ENCODE measurements at places on chromosomes 6 and 20.

DNA sequence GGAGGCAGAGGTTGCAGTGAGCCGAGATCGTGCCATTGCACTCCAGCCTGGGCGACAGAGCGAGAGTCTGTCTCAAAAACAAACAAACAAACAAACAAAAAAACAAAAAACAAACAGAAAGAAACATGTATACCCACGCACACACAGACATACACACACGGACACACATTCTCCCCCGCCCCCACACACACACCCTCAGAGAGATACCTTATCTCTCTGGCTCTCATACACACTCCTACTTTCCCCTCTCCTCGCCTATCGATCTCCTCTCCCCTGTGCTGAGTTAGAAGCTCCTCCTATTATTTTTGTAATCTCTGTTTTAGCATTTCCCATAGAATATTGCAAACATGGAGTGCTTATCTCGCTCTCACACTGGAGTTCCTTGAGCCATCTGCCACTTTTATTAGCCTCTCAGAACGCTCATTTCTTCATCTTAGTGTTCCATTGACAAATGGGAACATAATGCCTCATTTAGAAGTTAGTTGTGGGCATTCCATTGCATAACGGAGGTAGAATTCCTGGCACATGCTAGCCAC, 144.2 kb upstream of the CITED2 start:
- DNase-seq, result no peak

GRCh38 chr6:115947966-115948541, 112.6 kb downstream of the FRK start:
- no peak for DNase-seq

DNA sequence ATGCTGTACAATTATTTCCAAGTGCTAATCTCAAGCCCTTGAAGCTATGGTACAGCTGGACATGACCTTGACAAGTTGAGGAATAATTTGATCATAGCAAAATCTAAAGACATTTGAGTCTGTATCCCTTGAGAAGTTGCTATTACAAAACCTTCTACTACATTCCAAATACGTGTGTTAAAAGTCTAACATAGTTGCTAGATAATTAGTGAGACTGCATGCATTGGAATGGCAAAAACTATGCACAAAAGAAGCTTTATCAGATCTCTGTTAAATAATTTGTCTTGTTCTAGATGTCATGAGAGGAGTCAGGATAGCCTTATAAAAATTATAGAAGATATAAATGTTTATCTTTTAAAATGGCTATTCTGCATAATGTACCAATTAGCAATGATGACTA, 127.8 kb downstream of the GJA1 start:
- DNase-seq, result no peak

DNA sequence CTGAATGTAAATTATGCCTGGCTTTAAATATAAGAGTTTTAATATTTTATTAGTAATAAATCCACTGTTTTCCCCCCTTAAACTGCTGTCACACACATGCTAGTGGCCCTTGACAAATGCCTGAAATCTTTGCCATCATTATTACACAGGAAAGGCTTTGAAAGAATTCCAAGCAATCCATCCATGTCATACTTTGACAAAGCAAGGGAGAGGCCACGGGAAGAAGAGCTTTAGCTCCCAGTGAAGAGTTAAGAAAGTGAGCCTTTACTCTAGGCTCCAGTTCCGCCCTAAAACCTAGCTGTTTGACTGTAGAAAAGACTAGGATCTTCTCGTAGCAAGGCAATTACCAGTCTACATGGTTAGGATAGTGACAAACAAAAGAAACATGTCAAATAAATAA, 147.9 kb downstream of the GMDS start:
- DNase-seq, result no peak

- no peak for DNase-seq
Observed at GRCh38 chr6:114061741-114062140, 90.8 kb upstream of the HDAC2 start.

GRCh38 chr6:137363805-137364138, 130.4 kb downstream of the OLIG3 start:
- no peak for DNase-seq

DNA sequence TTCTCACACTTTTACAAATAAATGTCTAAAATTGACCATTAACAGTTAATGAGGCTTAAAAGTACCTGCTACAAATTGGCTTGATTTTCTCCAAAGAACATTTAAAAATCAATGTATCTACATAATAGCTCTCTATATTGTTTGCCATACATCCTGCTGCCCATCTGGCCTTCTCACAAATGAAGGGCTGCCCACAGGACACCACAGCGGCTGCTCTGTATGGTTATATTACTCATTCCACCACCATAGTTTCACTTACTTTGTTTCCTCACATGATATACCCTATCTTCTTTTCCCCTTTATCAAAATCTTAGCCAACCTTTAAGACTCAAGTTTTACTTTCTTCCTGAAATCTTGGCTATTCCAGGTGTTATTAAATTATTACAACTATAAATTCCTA, 407.7 kb upstream of the HTR1E start:
- DNase-seq, result no peak

DNA sequence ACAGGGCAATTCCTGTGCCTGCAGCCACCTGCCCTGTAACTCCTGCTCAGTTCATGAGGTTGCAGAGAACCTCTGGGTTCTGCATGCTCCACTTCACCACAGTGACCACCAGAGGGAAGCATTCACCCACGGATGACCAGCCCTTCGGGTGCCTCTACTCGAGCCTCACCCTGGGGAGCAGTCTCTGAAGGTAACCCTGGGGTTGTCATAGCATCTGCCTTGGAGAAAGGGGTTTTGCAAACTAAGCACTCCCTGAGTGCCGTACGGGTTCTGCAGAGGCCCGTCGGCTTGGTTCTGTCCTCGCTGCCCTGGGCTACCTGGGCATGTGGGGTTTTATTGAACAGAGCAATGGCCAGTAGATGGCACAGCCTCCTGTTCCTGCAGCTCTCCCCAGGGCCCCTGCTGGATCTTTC, 10.2 kb upstream of the CST5 start:
- peak; percentile 70 for DNase-seq

All from endothelial cell (in vitro differentiated cells).